ELR (cell line): ENCODE measurements at places on chromosomes 5 and 9.

- peak; percentile 20 for DNase-seq
Measured at GRCh38 chr5:95668728-95669127, 14.1 kb downstream of the SPATA9 start.

- DNase-seq, result peak; percentile 54
Measured at GRCh38 chr9:78261403-78262001, 25.6 kb downstream of the CEP78 start.

GRCh38 chr5:59874675-59875074 is 18.9 kb downstream of the PDE4D start:
- DNase-seq, result peak; percentile 86

- peak; percentile 23 for DNase-seq
Measured at GRCh38 chr5:43514025-43514424, 923 bp downstream of the C5orf34 start.

GRCh38 chr9:116420993-116421538 is 266.0 kb upstream of the TRIM32 start:
- DNase-seq, result peak; percentile 67

DNA sequence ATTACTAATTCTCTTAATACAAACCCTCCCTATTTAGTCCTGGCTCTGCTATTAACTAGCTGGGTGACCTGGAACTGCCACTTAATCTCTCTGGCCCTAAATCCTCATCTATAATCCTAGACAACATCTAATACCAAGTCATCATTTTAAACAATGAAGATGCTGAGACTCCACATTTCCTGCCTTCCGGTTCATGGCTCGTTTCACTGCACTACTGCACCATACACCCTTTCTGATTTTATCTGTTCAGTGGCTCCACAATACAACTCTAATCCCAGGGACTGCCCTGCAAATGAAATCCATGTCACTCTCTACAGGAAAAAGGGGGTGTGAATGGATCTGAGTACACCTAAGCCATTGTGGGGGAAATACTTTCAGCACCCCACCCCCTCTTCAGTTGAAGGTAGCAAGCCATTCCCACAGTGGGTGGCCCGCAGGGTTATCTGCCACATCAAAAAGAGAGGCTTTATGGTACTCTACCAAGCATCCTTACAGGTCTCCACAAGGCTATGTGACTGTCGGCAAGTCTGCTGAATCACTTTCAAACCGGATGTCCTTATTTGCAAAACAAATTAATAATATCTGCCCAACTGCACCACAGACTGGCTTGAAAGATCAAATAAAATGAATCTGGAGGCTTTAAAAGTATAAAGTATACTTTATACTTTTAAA is 89.5 kb downstream of the EPB41L4A start:
- DNase-seq, result no peak

- no peak for DNase-seq
Measured at GRCh38 chr5:98217138-98217537, 556.3 kb upstream of the RGMB start.
